ENCODE measurements at places on chromosomes 11 and 22.

GRCh38 chr11:64850979-64851567 is 6.6 kb upstream of the CDC42BPG start:
- DNase-seq = no peak

DNA sequence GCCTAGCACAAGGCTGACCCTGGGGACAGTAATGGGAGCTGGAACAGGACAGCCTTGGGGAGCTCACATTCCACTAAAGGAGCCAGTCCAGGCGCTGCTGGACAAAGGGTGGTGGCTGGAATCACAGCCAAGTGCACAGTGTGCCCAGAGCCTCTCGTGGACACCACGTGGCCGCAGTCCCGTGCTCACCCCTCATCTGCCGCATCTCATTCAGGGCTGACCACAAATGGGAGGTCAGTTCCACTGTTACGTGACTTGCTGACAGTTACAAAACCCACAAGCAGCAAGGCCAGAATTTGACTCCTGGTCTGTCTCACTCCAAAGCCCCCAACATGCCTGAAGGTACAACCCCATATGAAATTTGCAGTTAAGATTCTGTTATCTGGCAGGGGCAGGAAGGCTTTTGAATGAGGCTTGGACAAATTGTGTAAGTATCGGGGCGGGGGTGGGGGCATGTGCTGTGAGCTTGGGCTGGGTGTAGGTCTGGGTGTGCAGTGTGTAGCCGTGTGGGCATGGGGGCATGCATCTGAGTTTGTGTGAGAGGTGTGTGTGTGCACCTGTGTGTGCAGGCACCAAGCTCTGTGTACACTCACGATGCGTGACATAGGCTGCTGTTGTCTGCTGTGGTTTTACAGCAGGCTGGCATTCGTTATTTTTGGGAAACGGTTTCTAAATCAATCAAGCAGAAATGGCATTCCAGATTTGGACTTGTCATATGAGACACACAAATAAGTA is 301.7 kb downstream of the BRD1 start:
- no peak for DNase-seq

DNA sequence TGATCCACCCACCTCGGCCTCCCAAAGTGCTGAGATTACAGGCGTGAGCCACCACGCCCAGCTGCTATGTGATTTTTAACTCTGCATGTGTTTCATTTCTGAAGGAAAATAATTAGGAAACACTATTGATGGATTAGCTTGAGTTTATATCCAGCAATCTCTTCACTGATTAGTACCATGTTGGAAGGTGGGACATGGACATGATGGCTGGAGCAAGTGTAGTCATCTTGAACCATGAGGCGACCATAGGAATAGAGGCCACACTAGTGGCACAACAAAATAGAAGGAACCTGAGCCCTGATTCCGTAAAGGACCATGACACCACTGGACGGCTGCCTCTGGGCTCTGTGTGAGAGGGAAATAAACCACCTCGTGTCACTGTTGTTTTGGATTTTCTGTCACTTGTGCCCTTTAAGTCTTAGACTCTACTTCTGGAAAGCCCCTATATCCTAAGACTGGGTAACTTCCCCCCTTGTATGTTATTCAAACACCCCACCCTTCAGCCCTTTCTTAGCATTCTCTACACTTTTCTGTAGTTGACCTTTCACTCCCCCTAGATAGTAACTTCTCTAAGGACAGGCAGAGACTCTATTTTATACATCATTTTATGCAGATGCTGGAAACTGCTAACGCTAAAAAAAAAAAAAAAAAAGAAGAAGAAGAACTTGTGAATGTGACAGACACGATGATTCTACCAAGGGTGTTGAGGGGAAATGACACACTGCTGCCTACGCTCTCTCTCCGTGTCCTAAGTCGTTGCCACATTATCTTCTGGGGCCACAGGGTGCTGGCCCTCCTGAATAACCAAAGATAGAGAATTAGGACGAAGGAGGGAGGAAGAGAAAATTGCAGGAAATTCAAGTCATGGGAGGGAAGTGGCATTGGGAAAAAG is 2.7 kb upstream of the VPS37C start:
- DNase-seq = no peak

GRCh38 chr11:127894316-127894715 is 693.0 kb downstream of the ETS1 start:
- no peak for DNase-seq

GRCh38 chr11:65141896-65142494 is 7.7 kb upstream of the SYVN1 start:
- no peak for DNase-seq

GRCh38 chr11:30143098-30143705 is 87.6 kb upstream of the FSHB start:
- peak; percentile 48 for DNase-seq

DNA sequence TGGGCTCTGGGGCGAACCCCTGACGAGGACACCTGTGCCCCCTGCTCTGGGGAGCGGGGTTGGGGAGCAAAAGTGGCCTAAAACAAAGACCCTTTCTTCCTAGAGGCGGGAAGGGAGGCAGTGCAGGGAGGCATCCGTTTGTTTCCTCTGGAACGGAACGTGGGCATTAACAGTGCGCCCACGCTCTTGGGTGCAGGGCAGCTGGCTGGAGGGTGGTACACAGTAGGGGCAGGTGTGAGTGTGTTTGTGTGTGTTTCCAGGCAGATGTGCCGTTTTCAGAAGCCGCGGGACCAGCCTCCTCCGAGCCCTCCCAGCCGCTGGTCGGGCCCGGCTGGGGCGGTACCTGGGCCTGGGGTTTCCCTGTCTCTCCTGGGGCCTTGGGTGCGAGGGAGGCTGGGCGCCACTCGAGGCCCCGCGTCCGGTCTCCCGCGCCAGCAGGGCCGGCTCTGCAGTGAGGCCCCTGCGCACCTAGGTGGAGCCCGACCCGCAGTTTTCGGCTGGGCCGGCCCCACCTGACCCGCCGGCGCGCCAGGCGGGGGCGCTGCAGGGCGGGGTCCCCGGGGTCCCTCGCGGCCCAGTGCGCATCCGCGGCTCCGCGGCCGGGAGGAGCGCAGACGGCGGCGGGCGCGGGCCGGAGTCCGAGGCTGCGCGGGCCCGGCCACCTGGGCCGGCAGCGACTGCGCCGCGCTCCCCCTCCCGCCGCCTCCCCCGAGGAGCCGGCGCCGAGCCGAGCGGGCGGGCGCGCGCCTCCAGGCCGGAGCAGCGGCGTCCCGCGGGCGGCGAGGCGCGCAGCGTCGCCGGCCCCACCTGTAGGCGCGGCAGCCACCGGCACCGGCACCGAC is 1252.7 kb downstream of the BRD1 start:
- DNase-seq = peak; percentile 28

GRCh38 chr11:74142624-74143023 is 28.2 kb downstream of the C2CD3 start:
- DNase-seq = no peak

- no peak for DNase-seq
These were observed 147.6 kb downstream of the FBXO7 start for GRCh38 chr22:32622004-32622743.
